ENCODE measurements at places on chromosomes 7 and 10.

- DNase-seq: no peak
These were observed 476 bp upstream of the ZFYVE27 start for GRCh38 chr10:97736403-97736901.

- DNase-seq: no peak
These were observed 109.5 kb downstream of the NRF1 start for GRCh38 chr7:129721068-129721467.

- DNase-seq: no peak
These were observed 188.3 kb downstream of the DGKB start for GRCh38 chr7:14714161-14714728.

DNA sequence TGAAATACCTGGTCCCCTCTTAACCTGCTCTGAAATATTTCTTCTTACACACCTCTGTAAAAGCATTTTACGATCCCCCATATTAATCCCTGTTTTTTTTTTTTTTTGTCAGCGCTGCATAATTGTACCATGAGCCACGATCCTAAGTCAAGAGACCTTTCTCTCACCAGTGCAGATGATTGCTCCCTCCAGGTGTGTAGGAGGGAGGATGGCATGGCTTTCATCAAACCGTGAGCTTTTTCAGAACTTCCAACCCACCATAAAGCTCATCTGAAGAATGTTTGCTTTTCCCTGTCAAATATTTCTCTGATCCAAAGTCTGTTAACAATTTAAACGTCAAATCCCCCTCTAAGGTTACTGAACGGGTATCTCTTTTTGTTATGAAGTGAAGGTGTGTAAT is 28.2 kb upstream of the SEPHS1 start:
- DNase-seq: no peak
